ENCODE measurements at places on chromosomes 7 and 10.

- no peak for DNase-seq
Observed at GRCh38 chr7:1794888-1795542, 124.9 kb downstream of the ELFN1 start.

GRCh38 chr10:115659616-115660015 lies 566.5 kb downstream of the ATRNL1 start:
- no peak for DNase-seq

DNA sequence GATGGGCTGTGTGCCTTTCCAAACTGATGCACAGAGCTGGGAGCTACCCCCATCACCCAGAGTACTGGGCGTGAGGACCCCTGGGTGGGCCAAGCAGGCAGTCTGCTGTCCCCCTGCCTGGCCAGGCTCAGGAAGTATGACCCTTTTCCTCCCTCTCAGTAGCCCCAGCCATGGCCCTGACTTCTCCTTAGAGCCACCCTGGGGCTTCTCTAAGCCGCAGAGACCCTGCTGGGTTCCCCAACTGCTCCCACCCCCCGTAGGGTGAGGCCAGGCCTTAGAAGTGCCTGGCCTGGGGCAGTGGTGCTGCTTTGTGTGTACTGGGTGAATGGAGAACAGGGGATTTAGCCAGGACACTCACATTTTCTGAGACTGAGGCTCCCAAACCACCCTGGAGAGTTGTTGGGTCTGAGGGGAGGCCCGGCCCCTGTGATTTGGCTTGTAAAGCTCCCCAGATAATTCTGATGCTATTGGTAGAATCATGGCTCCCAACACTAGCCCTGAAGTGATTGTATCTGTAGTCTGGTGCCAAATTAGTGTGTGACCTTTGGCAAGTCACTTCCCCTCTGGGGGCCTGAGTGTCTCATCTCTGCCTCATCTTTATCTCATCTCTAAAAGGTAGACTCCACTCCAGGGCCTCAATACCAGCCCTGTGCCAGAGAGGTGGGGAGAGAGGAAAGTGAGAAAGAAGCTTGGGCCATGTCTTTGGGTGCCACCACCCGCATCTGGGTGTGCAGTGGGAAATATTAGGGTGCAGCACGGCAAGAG lies 99.7 kb upstream of the PPIF start:
- no peak for DNase-seq

GRCh38 chr10:33760056-33760943 lies 425.8 kb upstream of the NRP1 start:
- no peak for DNase-seq

DNA sequence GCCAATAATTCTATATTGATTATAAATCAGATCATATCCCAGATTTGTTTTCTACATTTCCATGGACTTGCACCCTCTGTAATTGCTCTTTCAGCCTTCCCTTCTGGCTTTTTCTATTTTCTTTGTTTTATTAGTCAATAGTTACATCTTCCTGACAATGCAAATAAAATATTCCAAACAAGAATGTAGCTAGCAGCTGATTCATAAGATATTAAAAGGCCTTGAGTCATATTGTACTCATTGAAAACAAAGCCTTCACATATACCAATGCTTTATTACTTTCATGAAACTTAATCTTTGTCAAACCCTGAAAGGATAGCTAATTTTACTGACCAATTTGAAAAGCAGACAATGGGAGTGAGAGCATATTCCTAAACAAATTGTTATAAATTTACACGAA lies 10.7 kb upstream of the SFMBT2 start:
- DNase-seq = no peak

GRCh38 chr10:69366738-69367137 lies 50.0 kb downstream of the TACR2 start:
- no peak for DNase-seq

DNA sequence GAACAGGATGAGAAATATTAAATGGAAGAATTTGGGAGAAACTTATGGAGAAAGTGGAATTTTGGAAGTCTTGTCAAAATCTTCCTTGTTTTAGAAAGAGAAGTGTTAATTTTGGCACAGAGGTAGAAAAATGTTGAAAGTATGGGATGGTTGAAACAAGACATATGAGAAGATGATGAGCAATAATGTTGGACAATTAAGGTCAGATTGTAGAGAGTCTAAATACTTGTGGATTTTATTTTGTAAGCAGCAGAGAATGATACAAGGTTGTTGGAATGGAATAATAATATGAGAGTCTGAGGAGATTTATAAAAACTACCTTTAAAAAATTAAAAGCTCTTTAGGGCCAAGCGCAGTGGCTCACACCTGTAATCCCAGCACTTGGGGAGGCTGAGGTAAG lies 34.6 kb downstream of the PHTF2 start:
- DNase-seq = no peak

- no peak for DNase-seq
Observed at GRCh38 chr10:78899098-78899754, 169.5 kb upstream of the ZMIZ1 start.

GRCh38 chr7:91517201-91517785 lies 253.1 kb downstream of the FZD1 start:
- peak; percentile 21 for DNase-seq

- DNase-seq = no peak
Observed at GRCh38 chr10:1367938-1368841, 312.0 kb downstream of the WDR37 start.

- no peak for DNase-seq
Observed at GRCh38 chr7:133650487-133651300, 397.8 kb downstream of the EXOC4 start.

- DNase-seq = no peak
Observed at GRCh38 chr10:124266468-124267230, 152.1 kb downstream of the OAT start.

GRCh38 chr7:45184326-45185027 lies 26.9 kb downstream of the RAMP3 start:
- no peak for DNase-seq

GRCh38 chr10:14010101-14010558 lies 320.6 kb downstream of the FRMD4A start:
- DNase-seq = no peak

- no peak for DNase-seq
Observed at GRCh38 chr10:93968540-93968945, 25.2 kb upstream of the PLCE1 start.

DNA sequence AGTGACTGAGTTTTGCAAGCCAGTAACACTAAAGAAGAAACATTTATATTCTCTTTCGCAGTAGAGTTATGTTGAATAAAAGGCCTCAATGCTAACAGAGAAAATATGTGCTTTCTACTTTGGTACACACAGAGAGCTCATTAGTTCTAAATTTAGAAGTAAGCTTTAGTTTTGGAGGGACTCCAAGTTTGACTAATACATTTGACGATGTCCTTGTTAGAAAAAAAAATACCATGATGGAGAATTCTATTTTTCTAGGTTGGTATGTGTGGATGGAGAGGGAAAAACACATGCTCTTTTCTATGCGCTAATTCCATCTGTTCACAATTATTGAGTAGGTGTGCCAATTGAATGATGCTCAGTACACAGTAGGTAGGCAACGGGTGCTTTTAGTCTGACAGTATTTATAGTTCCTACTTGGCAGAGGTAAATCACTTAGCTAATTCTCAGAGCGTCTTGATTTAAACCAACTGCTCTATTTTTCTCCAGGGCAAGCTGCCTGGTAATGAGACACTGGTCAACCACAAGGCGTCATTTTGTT lies 327.2 kb upstream of the AKR1E2 start:
- no peak for DNase-seq

GRCh38 chr7:117621075-117621618 lies 141.3 kb downstream of the CFTR start:
- no peak for DNase-seq

DNA sequence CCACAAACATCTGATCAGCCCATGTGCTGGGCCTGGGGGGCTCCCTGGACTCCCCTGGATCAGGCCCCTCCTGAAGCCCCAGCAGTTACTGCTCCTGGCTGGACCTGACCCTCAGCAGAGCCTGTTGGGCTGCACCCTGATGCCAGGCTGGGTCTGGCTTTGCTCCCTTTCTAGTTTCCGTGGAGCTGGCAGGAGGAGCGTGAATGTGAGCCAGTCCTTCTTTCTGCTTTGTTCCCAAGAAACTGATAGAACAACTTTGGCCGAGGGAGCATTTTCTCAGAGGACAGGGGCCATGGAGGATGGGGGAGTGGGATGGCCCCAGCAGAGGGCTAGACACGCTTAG lies 128.2 kb downstream of the NEURL1 start:
- DNase-seq = no peak

- DNase-seq = no peak
Observed at GRCh38 chr10:114379631-114380041, 24.7 kb downstream of the AFAP1L2 start.

DNA sequence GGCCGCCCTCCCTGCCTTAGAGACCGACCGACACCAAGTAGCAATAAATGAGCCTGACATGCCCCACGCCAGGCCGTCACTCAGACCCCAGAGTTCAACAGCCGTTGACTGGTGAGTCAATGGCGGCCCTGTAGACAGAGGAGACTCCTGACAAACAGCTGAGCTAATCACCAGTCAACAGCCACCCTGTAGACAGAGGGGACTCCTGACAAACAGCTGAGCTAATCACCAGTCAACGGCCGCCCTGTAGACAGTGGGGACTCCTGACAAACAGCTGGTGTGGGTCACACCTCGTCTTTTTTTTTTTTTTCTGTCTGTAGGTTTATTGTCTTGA lies 16.9 kb upstream of the KNDC1 start:
- no peak for DNase-seq

DNA sequence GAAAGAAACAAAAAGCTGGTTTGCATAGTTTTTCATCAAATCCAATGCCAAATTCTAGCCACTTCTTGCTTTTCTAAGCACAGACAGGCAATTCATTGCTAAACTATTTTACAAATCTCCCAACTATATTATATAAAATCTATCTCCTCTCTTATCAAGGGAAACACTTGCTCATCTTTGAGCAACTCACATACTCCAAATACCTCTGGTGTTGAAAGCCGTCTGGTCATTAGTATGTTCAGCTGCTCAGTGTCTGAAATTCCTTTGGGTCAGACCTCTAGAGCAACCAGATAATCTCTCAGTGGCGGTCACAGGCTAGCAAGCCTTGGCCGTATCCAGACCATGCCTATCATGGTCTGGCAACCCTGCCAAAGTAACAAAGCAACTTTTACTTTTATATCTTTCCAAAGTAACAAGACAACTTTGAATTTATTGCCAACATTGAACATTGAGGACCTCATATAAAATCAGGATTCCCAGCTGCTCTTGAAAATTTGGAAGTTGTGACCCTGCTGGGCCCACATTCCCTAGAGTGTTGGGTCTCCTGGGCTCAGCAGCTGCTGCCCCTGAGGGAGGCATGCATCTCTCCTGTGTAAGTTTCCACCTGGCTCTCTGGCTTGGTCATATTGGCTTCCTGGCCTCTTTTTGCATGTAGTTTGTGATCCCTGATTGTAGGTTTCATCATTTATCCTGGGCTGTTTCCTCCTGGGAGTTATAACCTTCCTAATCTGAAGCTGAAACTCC lies 56.8 kb upstream of the LANCL2 start:
- DNase-seq = no peak

GRCh38 chr7:132568962-132569361 lies 7.3 kb downstream of the PLXNA4 start:
- DNase-seq = no peak

DNA sequence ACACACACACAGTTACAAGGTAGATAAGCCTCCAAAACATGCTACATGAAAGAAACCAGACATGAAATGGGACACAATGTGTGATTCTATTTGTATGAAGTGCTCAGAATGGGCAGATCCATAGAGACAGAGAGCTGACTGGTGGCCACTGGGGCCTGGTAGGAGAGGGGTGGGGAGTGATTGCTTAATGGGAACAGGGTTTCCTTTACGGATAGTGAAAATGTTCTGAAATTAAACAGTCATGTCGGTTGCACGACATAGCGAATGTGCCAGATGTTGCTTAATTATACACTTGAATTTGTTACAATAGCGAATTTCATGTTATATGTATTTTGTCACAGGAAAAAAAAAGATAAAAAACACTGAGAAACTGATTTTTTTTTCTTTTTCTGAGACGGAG lies 122.3 kb downstream of the SPDYE5 start:
- DNase-seq = no peak

DNA sequence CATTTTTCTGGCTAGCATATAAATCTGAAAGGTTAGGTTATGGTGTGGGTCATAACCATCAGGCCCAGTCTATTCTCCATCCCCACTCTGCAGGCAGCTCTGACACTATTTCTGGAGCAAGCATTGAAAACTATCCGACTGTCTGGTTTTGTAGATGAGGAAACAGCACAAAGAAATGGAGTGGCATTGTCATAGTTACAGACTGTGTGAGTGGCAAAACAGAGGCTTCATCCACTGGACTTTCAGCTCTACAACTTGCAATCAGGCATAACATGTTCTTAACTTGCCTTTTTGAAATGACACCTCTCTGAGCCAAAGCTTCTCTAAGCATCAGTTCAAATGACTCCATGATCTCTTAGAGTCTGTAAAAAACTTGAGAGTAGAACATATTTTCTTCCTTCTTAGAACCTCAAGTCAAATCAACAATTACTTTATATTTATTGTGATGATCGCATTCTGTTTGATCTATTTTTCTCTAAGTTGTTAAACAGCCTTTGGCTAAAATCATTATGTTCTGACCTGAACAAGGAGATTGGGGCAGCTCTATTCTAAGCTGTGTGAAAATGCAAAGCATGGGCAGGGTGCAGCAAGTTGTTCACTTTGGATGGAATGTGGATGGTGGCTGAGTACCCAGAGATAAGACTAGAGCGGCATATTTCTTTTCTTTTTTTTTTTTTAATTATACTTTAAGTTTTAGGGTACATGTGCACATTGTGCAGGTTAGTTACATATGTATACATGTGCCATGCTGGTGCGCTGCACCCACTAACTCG lies 68.5 kb downstream of the LRRC4 start:
- peak; percentile 72 for DNase-seq

DNA sequence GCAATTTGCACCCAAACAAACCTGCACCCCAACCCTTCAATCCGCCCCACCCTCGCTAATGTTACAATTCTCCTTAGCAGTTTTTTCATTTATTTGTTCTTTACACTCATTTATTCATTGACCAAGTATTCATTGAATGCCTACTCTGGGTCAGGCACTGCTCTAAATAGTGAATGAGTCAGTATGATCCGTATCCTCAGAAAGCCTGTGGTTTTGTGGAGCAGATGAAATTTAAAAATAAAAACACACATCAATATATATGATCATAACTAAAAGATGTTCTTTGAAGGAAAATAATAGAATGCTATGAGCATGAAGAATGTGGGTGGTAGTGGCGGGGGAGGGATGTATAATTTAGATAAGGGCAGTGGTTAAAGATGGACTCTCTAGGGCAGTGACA lies 13.3 kb downstream of the IFIT5 start:
- no peak for DNase-seq

- no peak for DNase-seq
Observed at GRCh38 chr10:123204127-123204461, 49.9 kb downstream of the BUB3 start.

- no peak for DNase-seq
Observed at GRCh38 chr7:33707427-33707826, 197.9 kb upstream of the BMPER start.

- DNase-seq = no peak
Observed at GRCh38 chr10:31404640-31405039, 85.6 kb downstream of the ZEB1 start.

GRCh38 chr7:110371709-110372108 lies 719.2 kb upstream of the LRRN3 start:
- no peak for DNase-seq

Data from DMS79 (cell line).